ENCODE measurements at places on chromosomes 7 and 10.

DNA sequence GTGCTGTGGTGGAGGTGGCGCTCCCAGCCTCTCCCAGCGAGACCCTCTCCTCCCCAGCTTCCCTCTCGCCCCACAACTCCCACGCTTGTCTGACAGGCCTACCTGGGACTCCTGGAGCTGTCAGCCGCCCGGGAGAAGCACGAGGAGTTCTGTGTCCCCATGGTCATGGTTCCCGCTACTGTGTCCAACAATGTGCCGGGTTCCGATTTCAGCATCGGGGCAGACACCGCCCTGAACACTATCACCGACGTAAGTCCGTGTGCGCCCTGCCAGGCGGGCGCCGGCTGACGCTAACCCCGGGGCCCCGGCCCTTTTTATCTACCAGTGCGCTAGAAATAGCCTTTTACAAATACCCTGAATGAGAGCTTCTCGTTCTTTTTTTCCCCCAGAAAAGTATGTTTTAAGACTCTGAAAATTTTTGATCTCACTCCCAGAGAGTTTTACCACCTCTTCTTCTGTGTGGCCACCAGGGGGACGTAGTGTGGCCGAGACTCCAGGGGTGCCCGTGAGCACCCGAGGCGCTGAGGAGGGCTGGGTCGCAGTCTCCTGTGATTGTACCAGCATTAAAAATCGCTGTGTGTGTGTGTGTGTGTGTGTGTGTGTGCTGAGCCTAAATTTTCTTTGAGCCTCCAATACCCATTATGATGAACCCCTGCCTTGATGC lies 52.6 kb downstream of the PFKP start:
- DNase-seq, result peak; percentile 41

GRCh38 chr7:110205899-110206298 lies 885.0 kb upstream of the LRRN3 start:
- DNase-seq, result no peak

DNA sequence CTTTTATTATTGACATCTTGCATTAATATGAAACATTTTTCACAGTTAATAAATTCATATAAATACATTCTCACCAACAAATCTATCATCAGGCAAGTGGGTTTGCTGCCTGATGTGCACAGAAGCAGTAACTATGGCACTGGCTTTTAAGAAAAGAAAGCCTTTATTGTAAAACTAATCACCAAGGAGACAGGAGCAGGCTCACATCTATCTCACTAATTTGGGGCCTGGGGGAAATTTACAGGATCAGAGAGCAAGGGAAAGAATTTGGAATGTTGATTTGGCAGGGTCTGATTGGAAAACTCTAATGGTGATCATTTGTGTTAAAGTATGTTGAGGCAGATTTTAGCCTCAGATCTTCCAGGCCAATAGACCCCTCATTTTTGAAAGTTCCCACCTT lies 605.7 kb downstream of the POM121L12 start:
- no peak for DNase-seq

DNA sequence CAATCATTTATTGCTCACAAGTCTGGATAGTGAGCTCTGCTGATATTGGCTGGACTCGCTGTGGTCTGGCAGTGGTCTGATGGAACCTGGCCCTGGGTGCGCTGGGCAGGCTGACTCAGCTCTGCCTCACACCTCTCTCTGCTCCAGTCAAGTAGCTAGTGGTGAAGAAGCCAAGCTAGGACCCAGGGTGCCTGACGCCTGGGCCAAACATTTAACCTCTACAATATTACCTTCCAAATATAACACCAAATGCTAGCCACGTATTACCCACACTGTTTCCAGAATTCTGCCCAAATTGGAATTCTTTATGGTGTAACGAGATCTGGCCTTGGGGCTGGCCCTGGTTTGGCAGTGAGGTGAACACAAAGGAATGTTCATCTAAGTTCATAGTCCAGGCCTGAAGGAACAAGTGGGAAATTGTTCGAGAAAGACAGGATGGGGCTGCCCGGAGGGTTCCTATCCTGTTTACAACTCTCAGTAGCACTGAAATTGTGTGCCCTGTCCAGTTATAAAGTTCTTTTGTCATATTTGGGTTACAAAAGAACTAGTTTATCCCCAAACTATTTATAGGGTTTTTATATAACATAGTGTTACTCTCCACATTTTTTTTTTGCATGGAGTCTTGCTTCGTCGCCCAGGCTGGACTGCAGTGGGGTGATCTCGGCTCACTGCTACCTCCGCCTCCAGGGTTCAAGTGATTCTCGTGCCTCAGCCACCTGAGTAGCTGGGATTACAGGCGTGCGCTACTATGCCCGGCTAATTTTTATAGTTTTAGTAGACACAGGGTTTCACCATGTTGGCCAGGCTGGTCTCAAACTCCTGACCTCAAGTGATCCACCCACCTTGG lies 16.3 kb downstream of the OR2AE1 start:
- no peak for DNase-seq

GRCh38 chr10:11231285-11231684 lies 213.6 kb downstream of the CELF2 start:
- no peak for DNase-seq

All from hypothalamus (tissue), 51 donors.